ENCODE measurements at places on chromosomes 7 and 10.

- no peak for DNase-seq
Observed at GRCh38 chr10:109855746-109856145, 67.6 kb downstream of the XPNPEP1 start.

- no peak for DNase-seq
Observed at GRCh38 chr10:154348-154747, 19.1 kb downstream of the ZMYND11 start.

DNA sequence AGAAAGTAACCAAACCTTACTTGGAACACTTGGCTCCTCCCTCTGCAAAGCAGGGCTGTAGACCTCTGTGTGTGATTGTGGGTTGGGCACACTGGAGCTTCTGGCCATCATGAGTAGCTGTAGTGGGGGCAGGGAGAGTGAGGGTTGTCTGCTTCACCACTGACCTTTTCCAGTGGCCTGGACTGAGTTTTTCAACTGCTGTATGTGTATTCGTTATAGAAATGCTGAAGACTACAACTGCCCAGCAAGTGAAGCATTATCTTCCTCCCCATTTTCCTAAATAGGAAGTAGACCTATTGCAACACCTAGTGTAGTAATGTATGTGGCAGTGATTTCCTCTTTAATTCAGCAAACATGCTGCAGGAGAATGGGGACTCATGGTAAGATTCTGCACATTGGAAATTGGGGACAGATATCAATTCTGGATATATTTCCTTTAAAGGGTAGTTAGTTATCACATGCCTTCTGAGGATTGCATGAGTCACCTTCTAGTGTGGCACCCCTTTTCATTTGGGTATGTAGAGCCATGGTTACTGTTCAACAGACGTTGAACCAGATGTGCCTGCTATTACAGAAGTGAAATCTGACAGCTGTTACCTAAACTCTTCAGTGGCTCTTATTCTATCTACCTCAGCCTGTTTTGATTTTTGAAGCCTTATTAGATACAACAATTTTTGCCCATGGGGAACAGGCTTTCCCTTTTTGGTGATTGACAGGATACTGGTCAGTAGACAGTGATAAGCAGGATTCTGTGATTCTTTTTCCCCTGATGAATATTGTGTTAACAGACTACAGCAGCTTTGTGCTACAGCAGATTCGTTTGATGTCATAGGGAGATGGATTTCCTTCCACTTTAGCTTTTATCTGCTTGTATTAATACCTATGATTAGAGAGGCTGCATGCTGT is 130.9 kb downstream of the SND1 start:
- DNase-seq, result no peak

GRCh38 chr10:36367362-36367761 is 725.3 kb upstream of the FZD8 start:
- DNase-seq, result no peak

DNA sequence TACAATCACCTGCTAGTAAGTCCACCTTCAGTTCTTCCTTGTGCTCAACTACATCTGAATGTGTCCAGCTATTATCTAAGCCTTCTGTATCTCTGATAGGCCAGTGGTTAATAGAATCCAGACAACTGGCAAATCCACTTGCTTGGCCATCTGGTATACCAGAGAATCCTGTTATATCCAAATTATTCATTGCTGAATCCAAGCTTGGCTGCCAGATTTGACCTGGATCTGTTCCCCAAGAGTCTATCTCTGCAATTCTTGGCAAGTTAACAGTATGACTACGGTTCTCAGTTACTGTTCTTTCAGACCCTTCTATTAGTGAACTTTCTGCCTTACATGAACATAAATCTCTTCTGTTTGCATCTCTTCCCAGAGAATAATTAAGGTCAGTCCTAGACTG is 154.6 kb upstream of the TARP start:
- no peak for DNase-seq

DNA sequence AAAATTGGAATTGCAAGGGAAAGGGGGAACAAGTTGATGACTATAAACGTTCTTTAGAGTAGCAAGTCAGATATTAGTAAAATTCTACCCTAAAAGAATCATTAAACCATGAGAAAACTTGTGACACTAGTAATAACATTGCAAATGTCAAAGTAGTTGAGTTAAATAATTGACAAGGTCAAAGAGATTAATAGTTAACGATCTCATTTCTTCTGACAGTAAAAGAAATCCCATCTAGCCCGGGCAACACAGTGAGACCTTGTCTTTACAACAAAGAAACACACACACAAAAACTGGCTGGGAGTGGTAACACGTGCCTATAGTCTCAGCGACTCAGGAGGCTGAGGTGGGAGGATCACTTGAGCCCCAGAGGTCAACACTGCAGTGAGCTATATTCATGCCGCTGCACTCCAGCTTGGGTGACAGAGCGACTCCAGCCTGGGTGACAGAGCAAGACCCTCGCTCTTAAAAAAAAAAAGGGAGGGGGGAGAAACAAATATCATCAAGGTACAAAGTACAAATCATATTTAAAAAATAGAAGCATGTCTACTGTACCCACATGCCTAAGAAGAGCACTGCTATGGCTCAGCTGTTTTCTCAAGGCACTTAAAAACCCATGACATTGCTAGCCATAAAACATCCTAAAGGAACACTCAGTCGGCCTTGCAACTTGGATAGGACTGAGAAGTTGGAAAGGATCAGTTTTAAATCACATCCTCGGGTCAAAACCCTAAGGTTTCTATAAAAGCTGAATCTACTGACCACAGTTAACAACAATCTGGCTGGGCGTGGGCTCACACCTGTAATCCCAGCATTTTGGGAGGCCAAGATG is 401.1 kb downstream of the PARD3 start:
- no peak for DNase-seq

GRCh38 chr10:113939212-113939860 is 84.9 kb downstream of the NHLRC2 start:
- DNase-seq, result no peak

- DNase-seq, result no peak
Observed at GRCh38 chr7:118648002-118648401, 423.5 kb downstream of the ANKRD7 start.

GRCh38 chr10:93073539-93074146 is at the start of gene CYP26A1:
CYP26A1 (plus strand) TSS chr10:93073893; CDS start chr10:93073935, 42 bp downstream.
- no peak for DNase-seq

DNA sequence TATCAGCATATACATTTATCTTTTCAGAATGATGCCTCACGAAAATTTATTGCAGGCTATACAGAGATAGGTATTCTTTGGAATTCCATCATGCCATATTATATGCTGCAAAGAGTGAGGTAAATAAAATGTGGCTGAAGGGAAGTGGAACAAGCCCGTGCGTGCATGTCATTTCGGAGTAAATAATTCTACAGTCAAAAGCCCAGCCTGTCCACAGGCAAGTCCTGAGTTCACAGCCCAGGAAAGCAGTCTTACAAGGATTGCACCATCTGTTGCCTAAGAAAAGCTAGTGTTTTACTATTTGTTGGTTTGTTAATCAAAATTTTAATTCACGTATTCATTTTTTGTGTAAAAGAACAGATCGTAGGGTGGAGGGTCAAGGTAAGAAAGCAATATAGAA is 292.4 kb upstream of the AKR1E2 start:
- DNase-seq, result no peak

- DNase-seq, result no peak
Observed at GRCh38 chr10:86758189-86759072, 2.0 kb downstream of the BMPR1A start.

DNA sequence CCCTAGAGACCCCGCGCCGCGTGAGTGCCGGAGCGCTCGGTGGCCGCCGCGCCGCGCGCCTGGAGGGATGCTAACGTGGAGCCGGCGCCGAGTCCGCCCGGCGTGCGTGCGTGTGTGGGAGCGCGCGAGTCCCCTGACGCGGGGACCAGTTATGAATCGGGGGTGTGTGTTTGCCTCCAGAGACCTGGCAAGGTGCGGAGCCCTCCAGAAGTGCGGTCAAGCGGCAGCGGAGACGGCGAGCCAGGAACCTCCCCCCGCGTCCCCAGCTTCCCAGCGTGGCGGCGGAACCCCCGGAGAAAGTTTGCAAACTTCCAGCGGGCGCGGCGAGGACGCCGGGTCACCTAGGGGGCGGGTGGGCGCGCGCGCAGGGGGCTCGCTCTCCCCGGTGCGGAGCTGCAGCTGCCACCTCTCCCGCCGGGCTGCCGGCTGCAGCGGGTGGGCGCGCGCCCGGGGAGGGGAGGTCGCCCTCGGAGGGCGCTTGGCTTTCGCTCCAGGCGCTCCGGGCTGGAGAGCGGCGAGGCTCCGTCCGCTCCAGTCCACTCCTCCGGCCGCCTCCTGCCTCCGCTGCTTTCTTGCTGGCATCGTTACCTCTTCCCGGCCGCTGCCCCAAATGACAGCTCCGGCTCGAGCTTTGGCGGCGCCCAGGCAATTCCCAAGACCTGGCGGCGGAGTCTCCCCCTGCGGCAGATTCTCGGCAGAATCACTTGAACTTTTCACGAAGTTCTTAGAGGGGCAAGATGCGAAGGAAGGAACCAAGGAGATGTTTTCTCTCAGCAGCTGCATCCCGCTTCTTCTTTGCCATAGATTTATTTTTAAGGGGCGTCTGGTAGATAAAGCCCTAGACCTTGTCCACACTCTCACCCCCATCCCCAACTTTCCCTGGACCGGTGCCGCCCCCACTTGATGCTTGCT is 2.3 kb upstream of the CREB5 start:
- peak; percentile 43 for DNase-seq

DNA sequence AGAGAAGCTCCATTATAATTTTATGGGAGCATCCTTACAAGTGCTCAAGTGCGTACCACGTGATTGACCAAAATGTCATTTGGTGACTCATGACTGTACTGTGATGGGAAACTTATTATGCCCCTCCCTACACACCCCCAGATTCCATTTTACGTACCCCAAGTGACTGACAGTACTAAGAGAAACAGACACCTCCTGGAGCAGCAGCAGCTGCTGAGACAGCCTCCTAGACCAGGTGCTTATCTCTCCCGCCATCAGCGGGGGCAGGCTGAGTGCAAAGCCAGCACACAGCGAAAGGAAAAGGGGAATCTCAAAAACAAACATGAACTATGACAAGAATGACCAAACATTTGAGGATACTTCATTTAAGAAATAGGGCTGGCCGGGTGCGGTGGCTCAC is 4.2 kb upstream of the ADAM12 start:
- DNase-seq, result no peak

DNA sequence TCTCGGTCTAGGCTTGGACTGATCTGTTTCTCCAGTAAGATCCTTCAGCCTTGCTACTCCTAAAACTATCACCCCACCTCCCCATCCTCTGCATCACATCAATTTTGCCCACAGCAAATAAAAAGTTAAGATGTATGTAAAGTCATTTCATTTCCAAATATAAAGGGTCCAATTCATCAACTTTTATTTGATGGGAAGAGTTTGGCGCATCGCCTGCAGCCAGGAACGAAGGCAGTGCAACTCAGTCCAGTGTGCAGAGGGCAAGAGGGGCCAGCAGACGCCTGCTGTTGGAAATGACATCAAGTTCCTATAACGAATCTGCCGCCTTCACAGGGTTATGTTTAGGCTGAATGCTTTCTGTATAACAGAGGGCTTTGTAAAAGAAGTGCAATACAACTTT is 97.0 kb downstream of the SVIL start:
- DNase-seq, result no peak

- DNase-seq, result no peak
Observed at GRCh38 chr10:61081301-61081700, 137.3 kb upstream of the RHOBTB1 start.

- DNase-seq, result no peak
Observed at GRCh38 chr7:137074391-137075030, 206.1 kb downstream of the CHRM2 start.

DNA sequence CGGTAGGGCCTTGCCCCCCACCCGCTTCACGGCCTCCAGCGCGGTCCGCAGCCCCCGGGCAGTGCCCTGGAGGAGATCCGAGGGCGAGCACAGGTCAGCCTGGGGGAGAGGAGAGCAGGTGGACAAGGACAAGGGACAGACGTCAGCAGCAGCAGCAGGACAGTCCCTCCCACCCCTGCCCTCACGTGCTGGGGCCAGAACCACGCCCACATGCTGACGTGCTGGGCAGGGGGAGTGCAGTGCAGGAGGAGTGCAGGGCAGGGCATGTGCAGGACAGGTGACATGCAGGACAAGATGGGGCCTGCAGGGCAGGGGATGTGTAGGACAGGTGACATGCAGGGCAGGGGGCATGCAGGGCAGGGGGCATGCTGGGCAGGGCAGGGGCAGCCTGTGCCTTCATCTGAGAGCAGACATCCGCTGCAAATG is 1.5 kb upstream of the SAP25 start:
- DNase-seq, result no peak

GRCh38 chr7:96122746-96123145 is 199.2 kb downstream of the SLC25A13 start:
- no peak for DNase-seq

Measured in progenitor cell of endocrine pancreas (in vitro differentiated cells).